ENCODE measurements at places on chromosomes 6 and 20.

DNA sequence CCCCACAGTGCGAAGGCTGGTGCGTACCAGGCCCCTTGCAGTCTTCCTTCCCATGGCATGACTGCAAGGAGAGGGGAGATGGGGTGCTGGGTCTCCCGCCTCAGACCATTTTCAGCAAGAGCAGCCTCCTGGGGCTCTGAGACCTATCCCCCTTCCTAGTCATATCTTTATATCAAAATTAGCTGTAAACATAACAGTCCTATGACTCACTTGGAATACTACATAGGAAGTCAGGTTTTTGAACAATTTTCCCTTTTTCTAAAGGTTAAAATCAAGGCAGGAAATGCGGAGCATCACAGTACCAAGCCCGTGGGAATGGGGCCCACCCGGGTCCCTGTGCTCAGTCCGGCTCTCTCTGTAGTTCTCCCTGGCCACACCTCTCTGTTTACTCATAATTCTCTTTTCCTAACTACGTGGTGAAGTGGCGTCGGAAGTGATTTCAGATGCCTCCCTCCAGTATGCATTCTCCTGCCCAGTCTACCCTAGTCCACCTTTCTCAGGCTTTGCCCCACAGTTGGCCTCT lies 109.8 kb upstream of the TMEM170B start:
- no peak for DNase-seq

- no peak for DNase-seq
Measured at GRCh38 chr20:2276015-2276414, 19.8 kb upstream of the TGM3 start.

- DNase-seq, result no peak
Measured at GRCh38 chr6:26104457-26105108, 17.4 kb downstream of the HFE start.

DNA sequence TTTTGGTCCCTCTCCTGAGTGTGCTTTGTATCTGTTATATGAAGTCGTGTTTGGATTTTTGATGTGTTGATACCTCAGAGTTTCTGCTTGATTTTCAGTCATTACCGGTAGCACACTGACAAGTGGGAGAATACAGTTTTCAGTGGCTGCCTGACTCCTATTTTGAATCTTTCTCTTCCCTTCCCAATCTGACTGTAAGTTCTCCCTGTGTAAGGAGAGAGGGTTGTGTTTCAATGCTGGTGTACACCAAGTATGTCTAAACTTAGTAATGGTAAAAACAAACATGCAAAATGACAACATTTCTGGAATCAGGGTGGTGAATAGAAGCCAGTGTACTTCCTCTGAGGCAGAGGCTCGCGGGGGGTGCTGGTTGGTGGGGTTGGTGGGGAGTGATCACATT lies 103.4 kb downstream of the HIVEP1 start:
- DNase-seq, result no peak

DNA sequence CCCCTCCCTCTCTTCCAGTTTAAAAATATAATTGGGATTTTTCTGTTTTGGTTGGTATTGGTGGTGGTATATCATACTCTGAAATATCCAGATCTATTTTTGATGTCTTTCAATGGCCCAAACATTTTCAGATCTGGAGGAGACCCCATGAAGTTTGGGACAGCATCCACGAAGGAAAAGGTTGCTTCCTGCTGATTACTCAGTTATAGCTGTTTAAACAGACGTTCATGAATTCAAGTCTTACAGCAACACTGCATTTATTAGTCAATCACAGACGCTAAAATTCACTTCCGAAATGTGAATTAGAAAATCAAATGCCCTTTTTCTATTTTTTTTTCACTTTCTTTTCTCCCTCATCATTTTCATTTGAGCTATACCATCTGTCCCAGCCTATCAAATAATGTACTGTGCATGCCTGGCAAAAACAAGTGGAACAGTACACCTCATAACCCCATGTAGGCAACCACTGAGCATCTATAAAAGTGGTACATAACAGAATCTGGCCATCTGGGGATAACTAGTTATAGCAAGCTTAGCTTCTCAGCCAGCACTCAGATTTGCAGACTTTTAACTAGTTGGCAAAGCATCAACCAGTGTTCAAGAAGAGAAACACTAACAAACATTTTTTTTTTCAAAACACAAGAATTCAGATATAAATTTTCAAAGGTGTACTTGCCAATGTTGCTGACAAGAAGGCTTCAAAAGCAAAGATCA lies 124.5 kb downstream of the HIVEP2 start:
- no peak for DNase-seq

Measured in activated CD4-positive, alpha-beta T cell treated with anti-CD3 and anti-CD28 coated beads, Interleukin-2, Interleukin-4, amounts not matched to agents 100 ng/mL and 50 ng/mL, durations not matched to agents 16 hours and 8 hours (primary cell).